ENCODE measurements at places on chromosomes 5 and 9. TPM values are rescaled to one million over a fixed set of nuclear protein-coding genes. Genes with fewer than 3 reads are reported as not detected.

Gene MPDZ
- total RNA-seq: 2.7 TPM

DNA sequence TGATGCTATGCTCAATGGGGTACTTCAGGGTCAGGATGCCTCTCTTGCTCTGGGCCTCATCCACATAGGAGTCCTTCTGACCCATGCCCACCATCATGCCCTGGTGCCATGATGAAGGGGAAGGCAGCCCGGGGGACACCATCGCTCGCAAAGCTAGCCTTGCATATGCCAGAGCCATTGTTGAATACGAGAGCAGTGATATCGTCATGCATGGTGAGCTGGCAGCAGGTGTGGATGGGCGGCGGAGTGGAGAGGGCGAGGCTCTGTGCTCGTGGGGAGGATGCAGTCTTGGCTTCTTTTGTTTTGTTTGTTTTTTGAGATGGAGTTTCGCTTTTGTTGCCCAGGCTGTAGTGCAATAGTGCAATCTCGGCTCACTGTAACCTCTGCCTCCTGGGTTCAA lies 17.2 kb upstream of the SPZ1 start:
- H3K27ac ChIP-seq: no peak overlapping the region
- H3K4me1 ChIP-seq: no peaks in the 10 kb centered on the region
- no peak overlapping the region for H3K4me3 ChIP-seq

- H3K4me1 ChIP-seq: no peaks in the 10 kb centered on the region
- no peaks in the 10 kb centered on the region for H3K27me3 ChIP-seq
- no peak overlapping the region for H3K27ac ChIP-seq
- H3K4me3 ChIP-seq: no peak overlapping the region
Measured at GRCh38 chr9:6113312-6113711, 97.9 kb upstream of the RANBP6 start.

DNA sequence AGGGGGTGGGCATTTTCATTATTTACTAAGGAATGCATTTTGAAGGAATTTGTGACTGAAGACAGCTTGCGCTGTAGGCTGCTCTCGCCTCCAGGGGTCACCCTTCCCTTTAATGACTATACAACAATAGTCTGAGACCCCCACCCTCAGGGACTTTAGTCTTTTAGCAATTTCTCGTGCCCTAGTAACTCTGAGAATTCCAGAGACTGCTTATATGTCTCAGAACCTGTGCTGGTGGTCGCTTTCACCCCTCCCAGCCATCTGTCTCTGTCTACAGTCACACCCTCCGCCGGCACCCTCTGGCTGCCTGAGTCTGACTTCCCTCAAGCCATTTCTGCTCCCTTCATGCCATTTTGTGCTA lies 671.4 kb downstream of the NR2F1-AS1 start:
- H3K27ac ChIP-seq: no peak overlapping the region
- no peak for DNase-seq
- H3K4me1 ChIP-seq: no peaks in the 10 kb centered on the region
- no peaks in the 10 kb centered on the region for H3K36me3 ChIP-seq
- no peaks in the 10 kb centered on the region for H3K27me3 ChIP-seq

DNA sequence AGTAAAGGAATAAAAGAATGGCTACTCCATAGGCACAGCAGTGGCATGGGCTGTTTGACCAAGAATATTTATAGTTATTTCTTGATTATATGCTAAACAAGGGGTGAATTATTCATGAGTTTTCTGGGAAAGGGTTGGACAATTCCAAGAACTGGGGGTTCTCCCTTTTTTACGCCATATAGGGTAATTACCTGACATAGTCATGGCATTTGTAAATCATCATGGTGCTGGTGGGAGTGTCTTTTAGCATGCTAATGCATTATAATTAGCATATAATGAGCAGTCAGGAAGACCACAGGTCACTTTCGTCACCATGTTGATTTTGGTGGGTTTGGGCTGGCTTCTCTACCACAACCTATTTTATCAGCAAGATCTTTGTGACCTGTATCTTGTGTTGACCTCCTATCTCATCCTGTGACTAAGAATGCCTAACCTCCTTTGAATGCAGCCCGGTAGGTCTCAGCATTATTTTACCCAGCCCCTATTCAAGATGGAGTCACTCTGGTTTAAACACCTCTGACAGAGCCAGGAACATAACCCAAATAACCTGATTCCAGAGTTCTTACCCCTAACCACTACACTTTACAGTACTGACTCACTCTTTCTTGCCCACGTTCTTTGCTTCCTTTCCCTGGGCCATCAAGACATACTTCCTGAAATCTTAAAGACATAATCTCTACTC lies 25.0 kb upstream of the MRPS30 start:
- no peak overlapping the region for H3K4me3 ChIP-seq
- no peaks in the 10 kb centered on the region for H3K36me3 ChIP-seq
- H3K4me1 ChIP-seq: no peaks in the 10 kb centered on the region
- DNase-seq: no peak
- H3K27ac ChIP-seq: no peak overlapping the region
- H3K27me3 ChIP-seq: no peaks in the 10 kb centered on the region

GRCh38 chr5:99076723-99077640 lies 148.2 kb upstream of the CHD1 start:
- no peaks in the 10 kb centered on the region for H3K36me3 ChIP-seq
- no peak for DNase-seq
- H3K27me3 ChIP-seq: no peaks in the 10 kb centered on the region
- H3K4me3 ChIP-seq: no peak overlapping the region

- no peaks in the 10 kb centered on the region for H3K36me3 ChIP-seq
- no peak for DNase-seq
- no peaks in the 10 kb centered on the region for H3K4me1 ChIP-seq
- H3K27me3 ChIP-seq: no peaks in the 10 kb centered on the region
Measured at GRCh38 chr5:83844449-83845068, 123.9 kb upstream of the HAPLN1 start.

Gene FOXI1
- not detected for total RNA-seq

GRCh38 chr9:104856413-104856941 lies 71.5 kb downstream of the ABCA1 start:
- no peaks in the 10 kb centered on the region for H3K36me3 ChIP-seq
- H3K4me1 ChIP-seq: peaks cover 7% of the 10 kb centered on the region
- H3K4me3 ChIP-seq: no peak overlapping the region
- H3K27me3 ChIP-seq: no peaks in the 10 kb centered on the region

DNA sequence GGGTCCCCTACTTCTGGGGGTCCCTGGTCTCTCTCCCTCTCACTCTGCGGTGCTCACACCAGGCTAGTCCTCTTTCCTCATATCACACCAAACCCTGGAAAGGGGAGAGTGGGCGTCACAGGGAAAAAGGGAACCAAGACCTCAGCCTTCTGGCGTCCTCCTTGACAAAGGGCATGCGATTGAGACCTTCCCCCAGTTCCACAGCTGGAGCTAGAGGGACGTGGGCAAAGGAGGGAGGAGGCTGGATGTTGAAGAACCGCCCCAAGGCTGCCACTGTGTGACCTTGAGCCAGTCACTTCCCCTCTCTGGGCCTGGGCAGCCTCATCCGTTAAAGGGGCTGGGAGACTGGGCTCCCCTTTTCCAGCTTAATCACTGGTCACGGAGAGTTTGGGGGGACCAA lies 18.5 kb upstream of the TOR2A start:
- DNase-seq: no peak
- H3K27me3 ChIP-seq: no peaks in the 10 kb centered on the region
- no peaks in the 10 kb centered on the region for H3K36me3 ChIP-seq

Gene TNIP1
- 71.8 TPM for total RNA-seq

- no peak for DNase-seq
- no peaks in the 10 kb centered on the region for H3K27me3 ChIP-seq
- no peaks in the 10 kb centered on the region for H3K4me1 ChIP-seq
- H3K36me3 ChIP-seq: no peaks in the 10 kb centered on the region
- no peak overlapping the region for H3K4me3 ChIP-seq
- no peak overlapping the region for H3K27ac ChIP-seq
Measured at GRCh38 chr9:116390303-116391228, 237.0 kb downstream of the PAPPA start.

GRCh38 chr5:98813755-98814154 lies 40.3 kb downstream of the RGMB start:
- DNase-seq: no peak
- no peak overlapping the region for H3K27ac ChIP-seq
- H3K36me3 ChIP-seq: no peaks in the 10 kb centered on the region
- H3K27me3 ChIP-seq: no peaks in the 10 kb centered on the region

DNA sequence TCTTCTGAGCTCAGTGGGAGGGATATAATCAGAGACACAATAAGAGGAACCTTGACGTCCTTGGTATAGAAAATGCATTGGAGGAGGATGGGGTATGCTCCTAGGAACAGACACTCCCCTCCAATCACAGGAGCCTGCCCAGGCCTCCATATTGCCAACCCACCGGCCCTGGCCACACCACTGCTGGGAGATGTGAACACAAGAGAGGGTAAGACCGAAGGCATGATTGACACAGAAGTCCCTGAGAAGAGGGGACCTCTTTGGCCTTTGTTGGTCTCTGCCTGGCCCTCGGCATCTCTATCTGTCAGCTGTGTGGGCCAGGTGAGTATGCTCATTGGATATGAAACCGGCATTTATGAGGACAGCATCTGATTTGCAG lies 62.0 kb downstream of the CRB2 start:
- no peak overlapping the region for H3K27ac ChIP-seq
- H3K4me1 ChIP-seq: no peaks in the 10 kb centered on the region
- DNase-seq: no peak
- H3K27me3 ChIP-seq: no peaks in the 10 kb centered on the region
- H3K4me3 ChIP-seq: no peak overlapping the region

DNA sequence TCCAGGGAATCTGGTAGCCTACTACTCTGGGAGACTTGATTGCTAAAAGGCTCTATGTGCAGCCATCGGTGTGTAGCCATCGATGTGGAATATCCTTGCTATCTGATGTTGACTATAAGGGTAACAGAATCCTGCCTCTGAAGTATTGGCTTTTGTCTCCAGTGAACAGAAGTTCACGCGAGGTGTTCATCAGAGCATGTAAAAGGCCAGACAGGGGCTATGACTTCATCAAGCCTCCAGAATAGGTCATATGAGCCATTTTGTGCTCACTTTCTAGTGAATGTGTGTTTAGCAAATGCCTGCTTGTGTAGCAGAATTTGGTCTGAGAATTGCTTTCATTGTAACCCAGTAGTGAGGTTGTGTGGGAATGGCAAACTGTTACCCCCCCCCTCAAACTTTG lies 66.8 kb upstream of the RAD23B start:
- no peaks in the 10 kb centered on the region for H3K36me3 ChIP-seq
- H3K4me3 ChIP-seq: no peak overlapping the region
- no peak overlapping the region for H3K27ac ChIP-seq
- no peaks in the 10 kb centered on the region for H3K27me3 ChIP-seq
- no peak for DNase-seq

Measured in pancreas (tissue), 10 donors.